ENCODE measurements at places on chromosomes 1 and 21.
A peak's percentile ranks its signal among the peaks of the same experiment; 100 is the strongest.

GRCh38 chr1:158494796-158495195 is 22.8 kb downstream of the OR10R2 start:
- DNase-seq = no peak

DNA sequence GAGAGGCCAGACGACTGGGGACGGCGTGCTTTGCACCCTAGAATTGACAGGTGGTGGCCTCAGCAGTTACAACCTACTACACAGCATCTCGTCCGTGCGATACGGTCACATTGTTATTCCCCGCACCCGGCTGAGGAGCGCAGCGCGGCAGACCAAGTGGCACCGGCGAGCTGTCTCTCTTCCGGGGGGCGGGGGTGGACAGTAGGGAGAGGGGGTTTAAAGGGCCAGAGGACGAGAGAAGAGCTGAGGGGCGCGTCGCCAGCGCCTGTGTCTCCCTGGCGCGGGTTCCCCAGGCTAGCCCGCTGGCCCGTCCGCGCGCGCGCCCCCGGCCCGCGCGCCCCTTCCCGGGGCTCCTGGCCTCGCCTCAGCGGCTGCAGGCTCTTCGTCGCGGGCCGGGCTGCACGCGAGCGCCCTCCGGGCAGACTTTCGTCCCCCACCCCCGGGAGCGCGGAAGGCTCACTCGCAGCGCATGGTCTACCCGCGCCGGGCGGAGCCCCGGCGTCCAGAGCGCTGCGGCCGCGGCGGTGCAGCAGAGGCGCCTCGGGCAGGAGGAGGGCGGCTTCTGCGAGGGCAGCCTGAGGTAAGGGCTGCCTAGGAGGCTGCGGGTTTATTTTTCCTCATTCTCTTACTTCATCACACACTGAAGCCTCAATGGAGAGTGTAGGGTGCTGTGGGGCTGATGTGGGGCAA is at the start of gene PDE4B:
TSS of gene PDE4B (plus strand) at position 227 of the 690 bp plus-strand sequence.
- DNase-seq = peak; percentile 3

GRCh38 chr1:45354838-45355237 is 14.6 kb upstream of the MUTYH start:
- no peak for DNase-seq

DNA sequence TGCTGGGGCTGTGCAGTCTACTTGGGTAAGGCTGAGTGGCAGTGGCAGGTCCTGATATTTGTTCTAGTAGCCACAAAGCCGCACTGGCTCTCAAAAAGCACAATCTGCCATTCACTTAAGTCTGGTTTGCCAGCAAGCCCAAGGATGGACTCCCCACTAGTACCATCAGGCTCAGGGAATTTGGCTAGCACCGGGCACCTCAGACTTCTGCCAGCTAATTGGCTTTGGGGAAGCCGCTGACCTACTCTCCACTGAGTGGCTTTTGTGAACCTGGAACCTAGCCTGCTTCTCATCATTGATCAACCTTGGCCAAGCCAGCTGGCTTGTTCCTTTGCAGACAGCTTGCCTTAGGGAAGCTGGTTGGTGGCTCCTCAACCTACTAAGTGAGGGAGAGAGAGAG is 83.1 kb downstream of the ESRRG start:
- DNase-seq = no peak

DNA sequence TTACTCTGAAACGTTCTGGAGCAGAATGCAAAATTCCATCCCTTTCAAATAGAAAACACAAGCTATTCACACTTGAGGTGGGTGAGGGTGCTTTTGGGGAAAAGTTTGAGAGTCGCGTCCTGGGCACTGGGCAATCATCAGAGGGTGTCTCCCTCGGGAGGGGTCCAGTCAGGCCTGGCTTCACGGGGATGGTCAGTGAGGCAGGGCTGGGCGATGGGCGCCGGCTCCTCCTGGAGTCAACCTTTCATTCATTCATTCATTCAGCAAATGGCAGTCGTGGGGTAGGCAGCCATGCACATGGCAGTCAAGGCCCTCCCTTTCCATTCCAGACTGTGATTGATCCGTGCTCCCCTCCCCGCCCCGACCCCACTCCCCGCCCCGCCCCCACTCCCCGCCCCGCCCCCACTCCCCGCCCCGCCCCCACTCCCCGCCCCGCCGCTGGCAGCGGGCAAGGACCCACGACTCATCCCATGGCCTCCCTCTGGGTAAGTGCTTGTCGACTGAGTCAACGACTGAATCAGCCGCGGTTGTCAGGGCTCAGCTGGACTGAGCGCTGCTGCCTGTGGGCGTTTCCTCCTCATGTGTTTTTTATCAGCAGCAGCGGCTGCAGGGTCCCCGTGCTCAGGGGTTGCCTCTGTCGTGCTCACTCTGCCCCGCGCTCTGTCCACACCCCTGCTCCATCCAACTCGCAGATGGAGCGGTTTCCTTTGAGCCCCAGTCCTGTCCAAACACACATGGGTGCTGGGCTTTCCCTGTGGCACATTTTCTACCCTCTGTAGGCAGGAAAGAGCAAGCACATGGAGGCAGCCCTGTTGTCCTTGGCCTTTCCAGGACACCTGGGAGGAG is 12.5 kb upstream of the SPSB1 start:
- peak; percentile 92 for DNase-seq

- DNase-seq = no peak
Observed at GRCh38 chr1:193654951-193655735, 468.7 kb upstream of the B3GALT2 start.

GRCh38 chr1:109816175-109816811 is 52.6 kb upstream of the EPS8L3 start:
- DNase-seq = no peak

GRCh38 chr1:5908461-5909375 is 83.5 kb downstream of the NPHP4 start:
- no peak for DNase-seq

DNA sequence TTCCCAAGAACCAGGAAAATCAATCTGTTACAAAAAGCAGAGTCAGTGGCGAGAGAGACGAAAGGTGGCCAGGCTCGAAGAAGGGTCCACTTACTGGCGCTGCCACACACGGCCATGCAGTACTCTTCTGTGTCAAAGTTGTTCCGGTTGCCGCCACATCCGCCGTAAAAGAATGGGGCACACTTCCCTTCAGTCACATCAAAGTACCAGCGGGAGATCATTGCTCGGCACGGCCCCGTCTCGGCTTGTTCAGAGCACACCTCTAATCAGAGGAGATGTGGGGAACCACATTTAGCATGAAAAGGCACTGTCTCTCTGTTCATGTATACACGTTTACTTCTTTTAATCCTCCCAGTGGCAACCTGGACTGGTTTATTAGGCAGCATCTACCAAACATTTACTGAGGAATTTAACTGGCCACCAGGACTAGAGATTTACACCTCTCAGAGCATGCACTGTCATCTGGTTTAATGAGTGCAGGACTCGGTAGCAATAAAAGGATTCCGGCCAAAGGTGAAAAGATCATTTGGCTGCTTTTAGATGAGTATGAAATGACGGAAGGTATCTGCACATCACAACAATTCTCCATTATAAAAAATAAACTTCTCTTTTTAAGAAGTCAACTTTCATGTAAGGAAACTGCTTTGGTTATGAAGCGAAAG is 170.5 kb downstream of the APP start:
- no peak for DNase-seq

- DNase-seq = no peak
Observed at GRCh38 chr1:20143734-20144565, 4.8 kb downstream of the PLA2G2F start.

GRCh38 chr1:164664127-164664526 is 105.1 kb downstream of the PBX1 start:
- no peak for DNase-seq

- DNase-seq = peak; percentile 49
Observed at GRCh38 chr1:181021811-181022434, 747 bp downstream of the STX6 start.

DNA sequence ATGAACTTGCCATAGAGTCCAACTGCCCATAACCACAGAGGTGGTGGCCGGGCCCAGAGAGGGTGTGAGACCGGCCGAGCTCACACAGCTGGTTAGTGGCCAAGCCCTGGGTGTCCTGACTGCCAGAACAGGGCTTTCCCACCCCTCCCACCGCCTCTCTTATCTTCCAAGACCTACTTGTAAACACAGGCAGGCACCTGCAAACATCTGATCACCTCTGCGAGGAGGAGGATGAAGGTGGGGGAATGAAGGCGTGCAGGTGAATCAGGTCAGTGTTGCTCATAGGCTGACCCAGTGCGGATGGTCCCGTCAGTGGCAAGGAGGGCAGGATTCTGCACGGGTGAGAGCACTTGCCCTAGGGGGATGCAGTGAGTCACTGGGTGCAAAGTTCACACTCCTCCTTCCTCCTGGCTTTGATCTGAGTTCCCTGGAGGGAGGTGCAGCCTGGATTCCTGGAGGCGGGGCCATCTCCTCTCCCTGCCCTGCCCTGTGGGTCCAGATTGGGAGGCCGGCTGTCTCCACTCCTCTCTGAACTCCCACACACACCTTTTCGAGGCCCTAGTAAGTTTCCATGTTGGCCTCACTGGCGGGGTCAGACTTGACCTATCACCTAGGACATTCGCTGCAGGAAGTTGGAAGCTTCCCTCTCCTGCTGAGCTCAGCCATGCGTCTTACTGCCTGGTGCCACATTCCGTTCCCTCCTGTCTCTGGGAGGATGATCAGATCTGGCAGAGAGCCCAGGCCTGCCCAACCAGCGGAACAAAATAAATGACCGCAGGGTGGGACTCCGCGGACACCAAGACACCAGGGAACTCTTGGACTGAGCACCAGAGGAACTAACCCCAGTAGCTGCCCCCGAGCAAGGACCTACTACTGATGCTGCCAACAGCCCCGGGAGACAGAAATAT is 7.3 kb downstream of the UQCRHL start:
- DNase-seq = peak; percentile 37

GRCh38 chr1:14597343-14598006 is 1.0 kb upstream of the KAZN start:
- DNase-seq = no peak

DNA sequence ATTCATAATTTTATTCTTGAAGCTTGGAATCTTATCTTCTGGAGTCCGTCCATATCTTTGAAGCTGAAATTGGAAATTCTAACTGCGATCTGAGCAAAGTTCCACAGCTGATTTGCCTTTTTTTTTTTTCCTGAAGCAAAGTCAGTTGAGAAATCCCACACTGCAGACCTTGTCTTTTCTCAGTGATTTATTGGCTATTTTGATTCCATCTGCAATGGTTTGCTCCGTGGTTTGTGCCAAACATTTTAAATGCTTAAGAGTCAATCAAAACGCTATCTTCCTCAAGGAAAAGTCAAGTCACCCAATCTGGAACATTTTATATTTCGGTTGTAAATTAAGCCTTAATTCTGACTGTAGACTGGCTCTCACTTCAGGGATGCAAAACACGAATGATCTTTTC is 88.2 kb upstream of the GRIK1 start:
- no peak for DNase-seq

- DNase-seq = no peak
Observed at GRCh38 chr1:164728719-164729118, 169.7 kb downstream of the PBX1 start.

All from brain microvascular endothelial cell (primary cell).